ENCODE measurements at places on chromosomes 5 and 9. TPM values are rescaled to one million over a fixed set of nuclear protein-coding genes. Genes with fewer than 3 reads are reported as not detected.

DNA sequence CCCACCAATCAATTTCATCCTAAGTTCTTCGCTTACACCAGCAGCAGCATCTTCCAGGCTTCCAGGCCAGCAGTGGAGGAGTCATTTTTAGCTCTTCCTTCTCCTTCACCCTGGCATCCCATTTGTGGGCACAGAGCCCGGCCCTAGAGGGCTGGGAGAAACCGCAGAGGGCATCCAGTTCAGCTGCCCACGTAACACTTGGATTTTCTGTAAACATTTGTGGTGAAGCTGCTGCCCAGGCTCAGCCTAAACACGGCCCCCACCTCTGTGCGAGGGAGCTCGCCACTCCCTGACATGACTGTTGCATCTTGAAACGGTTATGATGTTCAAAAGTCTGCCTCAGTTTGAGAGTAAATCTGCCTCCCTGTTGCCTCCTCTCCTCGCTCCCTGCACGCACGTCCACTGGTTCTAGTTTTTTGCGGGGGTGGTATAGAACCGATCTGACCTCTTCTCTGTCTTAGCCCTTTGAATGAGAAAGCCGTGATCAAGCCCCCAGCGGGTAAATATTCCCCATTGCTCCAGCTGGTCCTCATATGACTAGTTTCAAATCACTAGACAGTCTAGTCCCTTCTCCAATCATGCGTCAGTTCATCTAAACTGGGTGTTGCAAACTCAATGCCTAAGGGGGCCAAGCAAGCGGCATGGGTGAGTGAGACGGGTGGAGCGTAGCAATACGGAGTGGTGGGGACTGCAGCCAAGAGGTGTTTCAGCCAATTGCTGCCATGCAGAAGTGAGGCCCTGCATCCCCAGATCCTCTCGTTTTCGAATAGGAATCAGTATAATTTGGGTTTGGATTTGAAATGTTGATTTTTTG lies 34.9 kb upstream of the N4BP3 start:
- H3K36me3 ChIP-seq: no peaks in the 10 kb centered on the region
- no peaks in the 10 kb centered on the region for H3K27me3 ChIP-seq
- DNase-seq: no peak
- H3K27ac ChIP-seq: no peak overlapping the region

The TRPM3 gene
- total RNA-seq: not detected

DNA sequence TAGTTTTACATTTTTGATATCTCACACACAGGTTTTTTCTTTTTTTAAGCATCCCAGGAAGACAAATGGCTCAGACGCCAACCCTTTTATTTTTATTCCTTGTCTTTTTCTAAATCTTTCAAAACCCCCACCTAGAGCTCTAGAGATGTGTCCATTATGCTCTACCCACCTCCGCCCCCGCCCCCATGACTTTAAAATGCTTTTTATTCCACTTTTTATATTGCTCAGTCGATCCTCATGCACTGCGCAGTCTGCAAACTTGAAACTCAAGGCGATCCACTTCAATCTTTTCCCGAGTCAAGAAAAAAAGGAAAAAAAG lies 411 bp upstream of the MAT2B start:
- no peak for DNase-seq
- H3K36me3 ChIP-seq: peaks cover 4% of the 10 kb centered on the region
- peak overlapping the region; percentile 93 for H3K27ac ChIP-seq
- peak overlapping the region; percentile 61 for H3K4me3 ChIP-seq

GRCh38 chr5:114948363-114948762 lies 221.3 kb downstream of the TRIM36 start:
- peaks cover 4% of the 10 kb centered on the region for H3K4me1 ChIP-seq
- H3K27ac ChIP-seq: no peak overlapping the region
- no peak overlapping the region for H3K4me3 ChIP-seq
- DNase-seq: no peak

GRCh38 chr5:145936401-145937131 lies at the start of gene SH3RF2:
Gene SH3RF2 (plus strand): TSS chr5:145936578. CDS start chr5:145937929, 1,351 bp downstream.
- H3K36me3 ChIP-seq: no peaks in the 10 kb centered on the region
- no peak within 1 kb of the TSS for H3K27ac ChIP-seq
- H3K4me3 ChIP-seq: no peak within 1 kb of the TSS
- no peaks in the 10 kb centered on the region for H3K27me3 ChIP-seq
- no peaks in the 10 kb centered on the region for H3K4me1 ChIP-seq

- H3K36me3 ChIP-seq: no peaks in the 10 kb centered on the region
- H3K4me1 ChIP-seq: peaks cover 20% of the 10 kb centered on the region
- H3K27ac ChIP-seq: no peak overlapping the region
- peak overlapping the region; percentile 35 for H3K4me3 ChIP-seq
- no peak for DNase-seq
Measured at GRCh38 chr5:115170134-115170928, 623 bp upstream of the TRIM36 start.

The MEIKIN gene
- 0.75 TPM for total RNA-seq

DNA sequence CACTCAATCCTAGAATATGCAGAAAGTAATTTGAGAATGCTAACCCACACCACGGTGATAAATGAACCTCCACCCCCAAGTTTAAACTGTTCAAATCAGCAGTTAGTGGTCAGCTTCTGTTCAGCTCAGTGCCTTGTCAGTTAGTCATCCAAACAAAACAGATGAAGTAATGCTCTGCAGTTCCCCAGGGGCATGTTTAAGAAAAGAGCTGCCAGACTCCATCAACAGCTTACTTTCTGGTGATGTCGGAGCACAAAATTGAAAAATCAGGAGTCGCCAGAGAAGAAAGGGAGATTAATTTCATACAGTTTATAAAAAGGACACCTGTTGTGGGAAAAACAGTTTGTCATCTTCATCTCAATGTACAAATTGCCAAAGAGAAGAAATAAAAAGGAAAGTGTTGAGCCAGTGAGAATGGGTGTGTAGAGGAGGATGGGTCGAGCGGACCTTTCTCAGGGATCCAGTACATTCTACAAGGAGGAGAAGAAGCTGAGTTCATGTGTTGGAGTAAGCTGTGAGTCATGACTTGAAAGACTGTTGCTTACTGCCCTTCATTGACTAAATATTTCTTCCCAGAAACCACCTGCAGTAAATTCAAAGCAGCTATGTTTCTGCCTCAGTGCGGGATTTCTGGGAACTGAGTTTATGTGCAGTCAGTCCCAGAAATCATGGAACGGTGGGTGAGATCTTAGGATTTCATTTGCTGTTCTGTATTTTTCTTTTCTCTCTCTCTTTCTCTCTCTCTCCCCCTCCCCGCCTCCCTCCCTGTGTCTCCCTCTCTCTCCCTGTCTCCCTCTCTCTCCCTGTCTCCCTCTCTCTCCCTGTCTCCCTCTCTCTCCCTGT lies 13.7 kb downstream of the TRIO start:
- DNase-seq: peak; percentile 48
- no peaks in the 10 kb centered on the region for H3K36me3 ChIP-seq
- H3K4me1 ChIP-seq: peaks cover 78% of the 10 kb centered on the region
- no peaks in the 10 kb centered on the region for H3K27me3 ChIP-seq
- H3K4me3 ChIP-seq: no peak overlapping the region

DNA sequence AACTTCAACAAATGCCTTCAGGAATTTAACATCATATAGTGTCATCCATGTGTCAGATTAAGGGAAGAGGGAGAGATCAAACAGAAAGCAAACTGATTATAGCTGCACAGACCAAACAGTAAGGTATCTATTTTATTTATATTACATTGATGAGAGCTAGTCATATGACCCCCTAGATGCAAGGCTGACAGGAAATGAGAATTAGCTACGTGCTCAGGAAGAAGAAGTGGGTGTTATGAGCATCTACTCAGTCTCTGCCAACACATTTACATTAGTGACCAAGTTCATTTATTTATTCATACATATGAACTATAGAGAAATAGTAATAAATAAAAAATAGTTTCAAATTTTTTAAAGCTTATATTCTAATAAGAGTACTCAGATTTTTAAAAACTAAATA lies 787.3 kb downstream of the KCTD16 start:
- no peaks in the 10 kb centered on the region for H3K27me3 ChIP-seq
- H3K27ac ChIP-seq: no peak overlapping the region
- no peak for DNase-seq
- H3K4me1 ChIP-seq: no peaks in the 10 kb centered on the region

The SKP2 gene
- total RNA-seq: 33.0 TPM

DNA sequence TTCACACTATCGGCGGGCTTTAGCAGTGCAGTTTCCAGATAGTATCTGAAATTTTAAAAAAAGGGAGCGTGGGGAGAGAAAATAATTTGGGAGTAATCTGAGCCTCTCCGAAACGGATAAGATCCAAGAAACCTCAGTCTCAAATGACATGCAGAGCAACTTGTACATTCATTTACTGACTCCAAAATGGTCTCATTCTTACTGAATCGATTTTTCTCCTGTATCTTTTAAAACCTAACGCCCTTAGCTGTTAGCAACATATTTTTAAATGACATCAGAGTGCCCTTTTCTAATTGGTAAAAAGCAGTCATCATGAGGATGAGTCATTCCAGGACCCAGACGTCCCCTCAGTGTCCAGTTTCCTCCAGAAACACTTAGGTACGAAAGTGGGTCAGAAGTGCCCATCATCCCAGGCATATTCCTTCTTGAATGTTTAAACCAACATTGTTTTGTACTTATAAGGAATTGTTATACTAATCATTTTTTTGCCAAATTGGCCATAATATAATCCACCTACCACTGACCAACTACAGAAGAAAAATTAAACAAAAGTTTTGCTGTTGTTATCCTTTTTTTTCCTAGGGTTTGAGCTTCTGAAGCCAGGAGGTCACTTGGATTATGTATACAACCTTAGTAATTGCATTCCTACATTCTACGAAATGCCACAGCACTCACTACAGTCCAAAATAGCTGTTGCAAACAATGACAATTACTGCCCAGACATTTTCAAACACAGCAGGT lies 354.4 kb downstream of the ADAMTS6 start:
- H3K36me3 ChIP-seq: no peaks in the 10 kb centered on the region
- no peaks in the 10 kb centered on the region for H3K27me3 ChIP-seq
- H3K4me1 ChIP-seq: no peaks in the 10 kb centered on the region
- no peak overlapping the region for H3K27ac ChIP-seq
- DNase-seq: no peak

DNA sequence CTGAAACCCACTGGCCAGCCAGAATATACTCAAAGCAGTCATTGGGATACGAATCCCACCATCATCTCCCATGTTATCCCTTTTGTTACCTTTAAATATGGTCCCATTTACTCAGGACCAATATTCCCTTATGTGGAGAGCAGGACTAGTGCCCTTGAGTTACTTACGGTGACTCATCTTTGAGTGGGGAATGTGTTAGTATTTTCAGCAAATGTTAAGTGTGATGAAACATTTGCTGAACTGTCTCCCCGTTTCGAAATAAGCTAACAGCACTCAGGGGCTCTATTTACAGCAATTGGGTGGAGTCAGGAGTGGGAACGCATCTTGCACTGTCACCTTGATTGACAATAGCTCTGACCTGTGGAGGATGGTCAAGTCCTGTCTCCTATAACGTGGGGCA lies 67.4 kb downstream of the CTSL start:
- no peak overlapping the region for H3K27ac ChIP-seq
- no peak overlapping the region for H3K4me3 ChIP-seq
- H3K36me3 ChIP-seq: no peaks in the 10 kb centered on the region
- H3K27me3 ChIP-seq: no peaks in the 10 kb centered on the region
- no peaks in the 10 kb centered on the region for H3K4me1 ChIP-seq

GRCh38 chr9:120902569-120903535 lies 23.7 kb downstream of the TRAF1 start:
- DNase-seq: peak; percentile 50
- no peaks in the 10 kb centered on the region for H3K27me3 ChIP-seq

Measured in B cell (primary cell).